Caco-2 (cell line): ENCODE measurements at places on chromosomes 16 and 17. TPM values are rescaled to one million over a fixed set of nuclear protein-coding genes. Genes with fewer than 3 reads are reported as not detected.

DNA sequence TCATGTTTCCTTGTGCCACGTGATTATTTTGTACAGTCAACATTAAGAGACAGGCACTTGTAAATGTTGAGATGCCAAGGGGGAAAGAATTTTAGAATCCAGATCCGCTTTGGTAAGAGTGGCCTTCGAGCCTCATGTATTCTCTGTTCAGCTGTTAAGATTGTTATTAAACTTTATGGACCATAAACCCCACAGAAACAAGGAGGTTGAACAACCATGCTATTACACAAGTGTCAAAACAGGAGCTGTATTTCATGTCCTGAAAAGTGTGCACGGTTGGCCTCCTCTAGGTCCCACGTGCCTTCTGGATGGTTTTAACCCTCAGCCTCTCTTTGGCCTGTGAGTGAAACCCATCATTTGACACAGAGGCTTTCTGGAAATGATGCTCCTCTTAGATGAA, 691.3 kb downstream of the MAF start:
- no peaks in the 10 kb centered on the region for H3K4me1 ChIP-seq
- H3K4me3 ChIP-seq: no peak overlapping the region
- no peak overlapping the region for H3K27ac ChIP-seq
- DNase-seq: no peak
- H3K36me3 ChIP-seq: no peaks in the 10 kb centered on the region

- H3K27ac ChIP-seq: no peak overlapping the region
- DNase-seq: no peak
- H3K4me1 ChIP-seq: no peaks in the 10 kb centered on the region
- no peaks in the 10 kb centered on the region for H3K36me3 ChIP-seq
Measured at GRCh38 chr17:34663714-34664113, 84.3 kb downstream of the TMEM132E start.

DNA sequence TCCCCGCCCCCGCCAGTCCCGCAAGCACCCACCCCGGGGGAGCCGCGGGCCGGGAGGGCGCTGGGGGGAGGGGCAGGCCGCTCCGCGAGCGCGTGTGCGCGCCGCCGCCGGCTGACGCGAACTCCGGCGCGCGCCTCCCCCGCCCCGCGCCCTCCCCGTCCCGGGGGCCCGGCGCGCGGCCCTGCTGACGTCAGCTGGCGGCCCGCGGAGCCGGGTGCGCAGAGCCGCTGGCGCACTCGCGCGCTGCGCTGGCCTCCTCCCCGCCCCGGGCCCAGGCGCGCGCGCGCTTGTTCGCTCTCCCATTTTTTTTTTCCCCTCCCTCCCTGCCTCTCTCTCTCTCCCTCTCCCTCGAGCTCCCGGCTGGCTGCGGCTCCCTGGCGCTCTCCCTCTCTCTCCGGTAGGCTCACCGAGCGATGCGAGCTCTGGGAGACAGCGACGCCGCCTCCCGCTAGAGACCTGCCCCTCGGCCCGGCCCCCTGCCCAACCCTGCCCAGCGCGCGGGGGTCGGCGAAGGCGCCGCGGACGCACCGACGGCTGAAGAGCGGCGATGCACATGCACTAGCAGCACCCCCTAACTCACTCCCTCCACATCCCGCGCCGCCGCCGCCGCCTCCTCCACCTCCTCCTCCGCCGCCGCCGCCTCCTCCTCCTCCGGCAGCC, at the start of gene GNAO1:
GNAO1 (plus strand) TSS at position 334 of the 660 bp plus-strand sequence. CDS start 747 bp downstream, outside the sequence.
- DNase-seq: peak; percentile 61
- H3K4me3 ChIP-seq: peak within 1 kb of the TSS; percentile 78
- H3K27me3 ChIP-seq: no peaks in the 10 kb centered on the region
- no peak within 1 kb of the TSS for H3K27ac ChIP-seq
- H3K4me1 ChIP-seq: peaks cover 5% of the 10 kb centered on the region; the same call in 1 of the 2 replicates

GRCh38 chr17:57963149-57963511, 7.9 kb upstream of the CUEDC1 start:
- DNase-seq: no peak
- H3K36me3 ChIP-seq: no peaks in the 10 kb centered on the region
- no peak overlapping the region for H3K27ac ChIP-seq
- H3K4me3 ChIP-seq: no peak overlapping the region
- peaks cover 7% of the 10 kb centered on the region; the same call in 1 of the 2 replicates for H3K4me1 ChIP-seq

DNA sequence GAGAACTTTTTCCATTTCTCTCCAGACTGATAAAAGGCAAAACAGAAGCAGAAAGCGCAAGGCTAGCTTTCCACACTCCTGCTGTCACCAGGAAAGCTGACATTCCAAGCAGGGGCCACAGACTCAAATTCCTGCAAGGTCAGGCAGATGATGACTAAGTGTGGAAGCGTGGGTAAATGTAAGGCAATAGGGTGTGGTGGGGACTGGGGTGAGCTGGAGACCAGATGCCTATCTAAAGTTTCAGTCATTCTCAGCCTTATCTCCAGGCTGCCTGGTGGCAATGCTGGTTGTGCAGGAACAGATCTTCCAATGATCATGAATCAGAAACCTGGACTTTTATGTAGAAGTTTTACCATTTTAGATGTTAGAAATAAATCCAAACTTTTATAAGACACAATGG, 224.1 kb downstream of the GSG1L start:
- no peaks in the 10 kb centered on the region for H3K4me1 ChIP-seq
- H3K4me3 ChIP-seq: no peak overlapping the region
- H3K27me3 ChIP-seq: no peaks in the 10 kb centered on the region
- no peak for DNase-seq

GRCh38 chr17:18257982-18258355, 569 bp downstream of the FLII start:
- H3K27ac ChIP-seq: peak overlapping the region; percentile 81
- peaks cover 3% of the 10 kb centered on the region for H3K36me3 ChIP-seq
- peak overlapping the region; percentile 91 for H3K4me3 ChIP-seq
- peak; percentile 83 for DNase-seq

GRCh38 chr16:66097751-66098150, 268.7 kb upstream of the CDH5 start:
- no peaks in the 10 kb centered on the region for H3K27me3 ChIP-seq
- no peak overlapping the region for H3K4me3 ChIP-seq
- DNase-seq: no peak
- H3K36me3 ChIP-seq: no peaks in the 10 kb centered on the region
- H3K27ac ChIP-seq: no peak overlapping the region

- H3K36me3 ChIP-seq: no peaks in the 10 kb centered on the region
- H3K4me1 ChIP-seq: peaks cover 5% of the 10 kb centered on the region; the same call in 1 of the 2 replicates
- no peak overlapping the region for H3K4me3 ChIP-seq
- H3K27ac ChIP-seq: no peak overlapping the region
- H3K27me3 ChIP-seq: no peaks in the 10 kb centered on the region
Measured at GRCh38 chr17:74827800-74828199, 31.9 kb downstream of the GRIN2C start.

DNA sequence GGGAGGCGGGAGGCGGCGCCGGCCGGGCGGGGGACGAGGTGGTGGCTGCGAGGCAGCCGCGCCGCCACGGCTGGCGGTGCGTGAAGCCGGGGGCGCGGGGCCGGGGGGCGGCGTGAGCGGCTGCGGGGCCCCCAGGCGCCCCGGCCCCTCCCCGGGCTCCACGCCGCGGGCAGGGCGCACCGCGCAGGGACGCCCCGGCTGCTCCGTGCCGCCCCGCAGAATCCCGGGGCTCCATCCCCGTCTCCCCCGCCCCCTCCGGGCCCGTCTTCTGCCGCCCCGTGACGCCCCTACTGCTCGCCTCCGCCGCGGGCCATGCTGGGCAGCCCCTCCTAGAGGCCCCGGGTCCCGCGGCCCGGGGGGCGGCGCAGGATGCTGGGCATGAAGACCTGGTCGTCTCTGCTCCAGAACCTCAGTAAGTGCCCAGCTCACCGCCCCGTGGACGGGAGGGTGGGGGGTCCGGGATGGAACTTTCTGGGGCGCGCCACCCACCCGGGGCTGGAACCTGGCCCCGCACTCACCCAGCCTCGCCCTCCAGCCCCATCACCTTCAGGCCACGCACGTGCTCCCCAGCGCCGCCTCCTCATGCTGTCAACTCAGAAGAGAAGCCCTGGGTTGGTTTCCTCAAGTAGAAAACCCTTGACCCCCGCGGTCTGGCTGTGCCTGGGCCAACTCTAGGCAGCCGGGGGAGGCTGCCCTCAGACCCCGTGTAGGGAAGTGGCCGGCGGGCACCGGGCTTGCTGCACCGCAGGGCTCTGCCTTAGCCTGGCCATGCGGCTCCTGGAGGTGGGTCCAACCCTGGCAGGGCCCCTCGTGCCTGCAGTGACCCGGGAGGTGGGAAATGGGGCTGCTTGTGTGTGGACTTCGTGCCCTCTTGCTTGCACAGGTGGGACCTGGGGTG, 150.2 kb upstream of the GSE1 start:
- no peak for DNase-seq
- H3K4me3 ChIP-seq: peak overlapping the region; percentile 40
- H3K27ac ChIP-seq: no peak overlapping the region
- H3K27me3 ChIP-seq: no peaks in the 10 kb centered on the region

DNA sequence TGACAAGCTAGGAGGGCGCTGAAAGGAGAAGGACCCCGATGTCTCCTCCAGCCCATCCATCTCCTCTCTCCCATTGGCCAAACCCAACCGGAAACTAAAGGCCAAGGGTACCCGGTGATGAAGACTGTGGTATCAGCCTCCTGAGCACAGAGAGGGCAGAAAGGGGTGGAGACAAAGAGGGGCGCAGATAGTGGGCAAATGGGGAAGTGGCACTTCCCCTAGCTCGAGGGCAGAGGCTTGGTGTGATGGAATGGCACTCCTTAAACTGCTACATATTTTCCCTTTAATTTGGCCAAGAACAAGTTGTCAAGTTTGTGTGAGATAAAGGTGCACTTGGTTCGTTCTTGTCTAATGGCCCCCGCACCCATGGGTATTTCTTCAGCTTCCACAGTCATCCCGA, 27.8 kb downstream of the IL4R start:
- H3K27me3 ChIP-seq: no peaks in the 10 kb centered on the region
- no peaks in the 10 kb centered on the region for H3K4me1 ChIP-seq
- H3K4me3 ChIP-seq: no peak overlapping the region
- no peak for DNase-seq

DNA sequence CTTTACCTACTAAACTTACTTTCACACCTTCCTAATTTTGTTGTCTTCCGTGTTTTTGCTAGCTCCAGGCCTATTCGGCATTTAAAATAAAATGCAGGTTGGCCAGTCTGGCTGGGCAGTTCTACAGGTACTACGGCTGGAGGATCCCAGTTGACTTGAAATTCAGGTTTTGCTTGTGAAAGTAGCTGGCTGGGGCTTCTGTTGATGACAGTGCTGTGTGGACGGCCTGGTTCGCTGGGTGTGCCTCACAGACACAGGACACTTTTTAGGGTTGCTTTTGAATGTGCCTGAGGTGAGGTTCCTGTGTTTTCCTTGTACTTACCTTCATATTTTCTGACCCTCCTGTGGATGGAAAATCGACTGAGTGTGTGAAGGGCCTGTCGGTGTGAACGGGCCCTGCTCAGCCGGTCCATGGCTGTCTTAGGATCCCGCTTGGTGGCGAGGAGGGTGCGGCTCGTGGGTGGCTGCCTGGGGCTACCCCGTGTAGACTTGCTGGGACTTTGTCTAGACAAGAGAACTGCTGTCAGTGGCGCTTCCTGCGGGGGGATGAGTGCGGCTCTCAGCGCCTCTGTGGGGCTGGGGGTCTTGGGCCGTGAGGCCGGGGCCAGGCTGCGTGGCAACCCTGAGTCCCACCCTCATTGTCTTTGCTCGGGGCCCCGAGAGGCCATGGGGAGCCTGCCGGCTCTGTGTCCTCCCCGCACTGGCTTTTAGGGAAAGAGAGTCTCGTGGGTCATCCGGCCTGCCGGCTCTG, 18.7 kb upstream of the ZNF750 start:
- H3K27me3 ChIP-seq: no peaks in the 10 kb centered on the region
- peaks cover 25% of the 10 kb centered on the region for H3K4me1 ChIP-seq
- no peak overlapping the region for H3K4me3 ChIP-seq
- no peaks in the 10 kb centered on the region for H3K36me3 ChIP-seq

DNA sequence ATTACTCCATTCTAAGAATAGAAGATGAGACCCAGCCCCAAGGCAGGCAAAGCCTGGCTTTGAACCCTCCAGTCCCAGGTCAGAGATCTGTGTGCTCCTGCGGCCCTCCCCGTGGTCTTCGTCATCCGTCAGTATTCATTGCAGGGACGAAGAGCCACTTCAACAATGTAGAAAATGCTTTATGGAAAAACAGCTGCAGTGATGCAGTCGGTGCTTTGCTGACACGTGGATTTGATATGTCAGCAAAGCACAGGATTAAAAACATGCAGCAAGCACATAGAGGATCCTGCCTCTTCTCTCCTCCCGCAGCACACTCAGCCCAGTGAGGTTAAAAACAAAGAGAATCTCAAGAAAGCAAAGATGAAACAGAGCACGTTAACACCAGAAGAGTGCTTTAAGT, 117.1 kb upstream of the AXIN2 start:
- H3K27me3 ChIP-seq: no peaks in the 10 kb centered on the region
- H3K36me3 ChIP-seq: no peaks in the 10 kb centered on the region; the same call in 1 of the 2 replicates
- H3K4me1 ChIP-seq: peaks cover 4% of the 10 kb centered on the region; the same call in 1 of the 2 replicates
- H3K4me3 ChIP-seq: no peak overlapping the region

GRCh38 chr17:64328859-64329531, 61.7 kb downstream of the PECAM1 start:
- no peaks in the 10 kb centered on the region for H3K36me3 ChIP-seq
- H3K27me3 ChIP-seq: no peaks in the 10 kb centered on the region
- H3K4me1 ChIP-seq: peaks cover 5% of the 10 kb centered on the region; the same call in 1 of the 2 replicates
- H3K27ac ChIP-seq: no peak overlapping the region

The TSNAXIP1 gene
- total RNA-seq: 0.84 and 0.91 TPM in 2 replicates

The MARVELD3 gene
- 50.6 and 51.7 TPM in 2 replicates for total RNA-seq

The CLEC10A gene
- total RNA-seq: not detected in 2 replicates

The SGCA gene
- not detected in 2 replicates for total RNA-seq

The SMIM36 gene
- total RNA-seq: not detected in 2 replicates

The NPIPA3 gene
- 1.8 TPM in 1 of 2 replicates, not detected in the other for total RNA-seq

The C16orf74 gene
- total RNA-seq: 3.8 and 4.0 TPM in 2 replicates

The PPP1R1B gene
- total RNA-seq: not detected in 2 replicates
